ENCODE measurements at places on chromosomes 3 and 15. TPM values are rescaled to one million over a fixed set of nuclear protein-coding genes. Genes with fewer than 3 reads are reported as not detected.

The PCSK6 gene
- total RNA-seq, result 1.2 TPM

The CLCN2 gene
- 4.1 TPM for total RNA-seq

The SATB1 gene
- total RNA-seq, result 21.5 TPM

The ITGA11 gene
- 2.8 TPM for total RNA-seq

The CMSS1 gene
- total RNA-seq, result 12.6 TPM

The CCR8 gene
- not detected for total RNA-seq
